ENCODE measurements at places on chromosomes 11 and 22.

- no peak for DNase-seq
These were observed 35.9 kb upstream of the NAV2 start for GRCh38 chr11:19676475-19677380.

GRCh38 chr11:58059007-58059350 lies 28.2 kb downstream of the OR6Q1 start:
- peak; percentile 64 for DNase-seq

DNA sequence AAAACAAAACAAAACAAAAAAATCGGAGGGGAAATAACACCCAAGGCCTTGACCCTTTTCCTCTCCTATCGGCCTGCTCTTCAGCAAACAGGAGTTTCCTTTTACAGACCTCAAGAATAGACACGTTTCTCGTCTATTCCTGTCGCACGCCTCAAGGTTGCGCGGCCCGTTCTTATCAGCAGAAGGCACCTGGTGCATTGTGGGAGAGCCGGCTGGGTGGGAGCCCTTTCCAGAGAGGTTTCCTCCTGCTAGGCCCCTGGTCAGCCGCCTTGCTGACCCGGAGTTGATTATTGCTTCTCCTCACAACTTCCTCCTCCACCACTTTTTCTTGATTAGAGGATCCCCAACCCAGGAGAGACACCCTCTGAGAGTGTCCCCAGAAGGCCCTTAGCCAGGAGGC lies 497.3 kb downstream of the MIAT start:
- DNase-seq: no peak

DNA sequence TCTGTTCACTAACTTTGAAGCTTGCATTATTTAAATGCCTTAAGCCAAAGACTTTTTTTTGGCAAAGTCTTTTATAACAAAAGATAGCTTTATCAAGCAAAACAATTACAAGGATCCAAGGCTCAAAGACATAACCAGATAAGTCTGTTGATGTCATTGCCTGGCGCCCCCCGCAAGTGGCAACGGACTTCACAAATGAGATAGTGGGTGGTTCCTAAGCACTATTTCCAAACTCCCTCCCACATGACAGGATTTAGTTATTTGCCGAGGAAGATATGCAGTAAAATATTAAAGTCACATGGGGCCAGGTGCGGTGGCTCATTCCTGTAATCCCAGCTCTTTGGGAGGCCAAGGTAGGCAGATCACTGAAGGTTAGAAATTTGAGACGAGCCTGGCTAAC lies 194.2 kb upstream of the DDI1 start:
- no peak for DNase-seq

- DNase-seq: no peak
These were observed 45.7 kb downstream of the PAMR1 start for GRCh38 chr11:35479731-35480130.

DNA sequence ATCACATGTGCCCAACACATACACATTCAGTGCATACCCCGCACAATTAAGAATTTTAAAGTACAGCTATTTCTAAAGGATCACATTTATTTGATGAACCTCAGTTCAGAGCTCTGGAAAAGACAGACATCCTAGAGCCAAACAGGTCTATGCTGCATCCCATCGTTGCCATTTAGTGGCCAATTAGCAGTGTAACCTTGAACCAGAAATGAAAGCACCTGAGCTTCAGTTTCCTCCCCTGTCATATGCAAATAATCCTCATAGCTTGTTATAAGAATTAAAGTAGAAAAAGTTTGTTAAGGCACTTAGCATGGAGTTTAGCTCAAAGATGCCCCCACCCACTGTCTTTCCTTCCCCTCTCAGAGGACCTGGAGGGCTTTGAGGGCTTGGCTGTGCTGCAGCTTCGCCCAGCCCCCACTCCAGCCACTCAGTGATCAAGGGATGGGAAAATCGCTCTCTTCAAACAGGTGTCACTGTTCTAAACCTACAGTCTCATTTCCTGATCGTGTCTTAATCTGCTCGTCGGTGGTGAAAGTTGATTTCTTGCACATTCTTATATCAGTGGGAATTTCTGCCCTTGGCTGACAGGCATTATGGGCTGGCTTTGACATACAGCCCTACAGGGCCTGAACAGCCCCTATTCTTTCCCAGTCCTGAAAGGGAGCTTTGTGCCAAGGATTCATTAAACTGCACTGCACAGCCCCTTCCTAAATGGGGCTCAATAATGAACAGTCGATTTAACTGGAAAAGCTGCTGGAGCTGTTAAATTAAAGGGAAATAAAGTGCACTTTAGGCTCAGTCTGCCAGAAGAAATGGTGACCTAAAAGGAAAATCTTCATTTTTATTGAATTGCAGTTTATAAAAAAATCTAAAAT lies 23.3 kb upstream of the FAM181B start:
- no peak for DNase-seq

- DNase-seq: peak; percentile 66
These were observed 2.4 kb upstream of the IFITM2 start for GRCh38 chr11:304915-305843.

GRCh38 chr11:129943036-129943435 lies 47.7 kb upstream of the NFRKB start:
- peak; percentile 34 for DNase-seq

DNA sequence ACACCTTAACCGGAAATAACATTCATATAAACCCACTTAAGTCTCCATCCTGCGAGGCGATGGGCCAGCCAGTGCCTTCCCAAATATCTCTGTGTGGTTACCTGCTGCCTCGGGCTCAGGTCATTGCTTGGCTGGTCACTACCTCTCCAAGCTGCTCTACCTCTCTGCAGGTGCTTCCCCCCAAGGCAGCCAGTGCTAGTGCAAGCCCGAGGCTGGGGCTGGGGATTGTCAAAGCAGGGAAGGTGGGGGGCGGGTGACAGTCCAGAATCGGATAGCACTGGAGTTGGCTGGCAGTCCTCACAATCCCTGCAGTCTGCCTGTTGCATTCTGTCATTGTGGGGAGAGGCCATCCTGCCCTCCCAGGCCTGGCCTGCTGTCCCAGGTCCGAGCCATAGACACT lies 11.1 kb downstream of the MCHR1 start:
- no peak for DNase-seq

- DNase-seq: no peak
These were observed 273.9 kb downstream of the NTM start for GRCh38 chr11:131644204-131644795.

DNA sequence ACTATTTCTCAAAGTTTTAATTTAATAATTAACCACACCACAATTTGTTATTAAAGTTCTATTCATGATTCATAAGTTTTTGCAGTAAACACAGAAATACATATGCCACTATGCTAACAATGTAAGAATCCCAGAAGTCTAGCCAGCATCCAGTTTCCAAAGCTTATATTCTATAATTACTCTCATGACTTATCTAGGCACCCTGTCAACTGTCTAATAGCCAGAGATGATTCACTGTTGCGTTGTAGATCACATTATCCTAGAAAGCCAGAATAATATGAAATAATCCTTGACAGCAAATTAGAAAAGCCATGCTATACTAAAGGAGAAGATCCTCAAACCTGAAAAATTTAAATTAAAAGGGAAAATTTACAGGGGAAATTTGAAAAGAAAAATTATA lies 141.0 kb downstream of the SOX6 start:
- DNase-seq: no peak

- DNase-seq: no peak
These were observed 18.0 kb downstream of the CNTF start for GRCh38 chr11:58640386-58641023.

DNA sequence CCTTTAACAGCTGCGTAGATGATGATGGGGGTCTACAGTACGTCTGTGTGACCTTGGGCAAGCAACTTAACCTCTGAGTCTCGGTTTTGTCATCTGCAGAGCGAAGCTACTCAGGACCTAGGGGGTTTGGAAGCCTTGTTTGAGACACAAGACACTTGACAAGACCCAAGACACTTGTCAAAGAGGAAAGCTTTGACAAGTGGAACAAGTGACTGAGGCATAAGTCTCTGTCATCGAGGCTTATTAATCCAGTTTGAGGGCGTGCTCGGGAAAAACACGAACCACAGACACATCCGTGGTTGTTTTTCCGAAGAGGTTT lies 732 bp upstream of the PC start:
- no peak for DNase-seq

- peak; percentile 83 for DNase-seq
These were observed 2216.6 kb upstream of the RAG2 start for GRCh38 chr11:38814670-38815069.

GRCh38 chr11:75450236-75450635 lies 17.2 kb upstream of the KLHL35 start:
- DNase-seq: peak; percentile 45

- peak; percentile 49 for DNase-seq
These were observed 34.2 kb upstream of the FSHB start for GRCh38 chr11:30196400-30197206.

DNA sequence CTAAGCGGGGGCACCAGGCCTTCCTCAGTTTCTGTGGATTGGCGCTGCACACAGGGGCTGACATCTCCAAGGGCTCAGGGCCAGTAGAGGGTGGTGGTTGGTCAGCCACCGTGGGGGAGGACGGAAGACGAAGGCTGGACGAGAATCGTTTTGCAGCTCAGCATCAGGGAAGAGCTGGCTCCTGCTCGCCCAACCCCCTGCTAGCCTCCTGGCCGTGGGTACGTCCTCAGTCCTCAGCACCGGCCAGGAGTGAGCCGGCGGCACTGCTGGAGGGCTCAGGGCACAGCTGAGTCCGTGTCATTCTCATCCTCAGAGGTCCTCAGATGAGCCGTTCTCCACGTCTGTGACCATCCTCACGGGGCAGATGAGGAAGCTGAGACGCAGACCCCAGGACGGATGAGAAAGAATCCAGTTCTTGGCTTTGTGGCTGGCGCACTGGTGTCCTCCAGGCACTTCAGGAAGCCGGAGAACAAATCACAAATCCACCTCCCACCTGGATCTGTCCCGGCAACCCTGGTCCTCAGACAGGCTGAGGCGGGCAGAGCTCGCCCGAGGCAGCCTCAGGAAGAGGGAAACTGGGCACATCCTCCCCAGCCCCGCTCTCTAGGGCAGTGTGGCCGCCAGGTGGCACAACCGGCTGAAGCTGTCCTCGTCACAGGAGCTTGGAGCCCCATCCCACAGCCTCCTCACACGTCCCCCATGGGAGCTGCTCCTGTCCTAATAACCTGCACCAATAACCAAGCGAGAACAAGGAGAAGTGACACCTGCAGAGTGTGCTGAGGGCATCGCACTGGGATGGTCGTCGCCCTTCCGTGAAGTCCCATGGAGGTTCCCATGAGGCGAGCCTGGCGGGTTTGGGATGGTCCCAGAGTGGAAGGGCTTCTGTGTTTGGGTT lies 393.7 kb downstream of the BRD1 start:
- peak; percentile 58 for DNase-seq

- no peak for DNase-seq
These were observed 27.9 kb downstream of the GLB1L2 start for GRCh38 chr11:134359646-134360045.

- no peak for DNase-seq
These were observed 37.5 kb downstream of the SLC1A2 start for GRCh38 chr11:35381709-35382322.

DNA sequence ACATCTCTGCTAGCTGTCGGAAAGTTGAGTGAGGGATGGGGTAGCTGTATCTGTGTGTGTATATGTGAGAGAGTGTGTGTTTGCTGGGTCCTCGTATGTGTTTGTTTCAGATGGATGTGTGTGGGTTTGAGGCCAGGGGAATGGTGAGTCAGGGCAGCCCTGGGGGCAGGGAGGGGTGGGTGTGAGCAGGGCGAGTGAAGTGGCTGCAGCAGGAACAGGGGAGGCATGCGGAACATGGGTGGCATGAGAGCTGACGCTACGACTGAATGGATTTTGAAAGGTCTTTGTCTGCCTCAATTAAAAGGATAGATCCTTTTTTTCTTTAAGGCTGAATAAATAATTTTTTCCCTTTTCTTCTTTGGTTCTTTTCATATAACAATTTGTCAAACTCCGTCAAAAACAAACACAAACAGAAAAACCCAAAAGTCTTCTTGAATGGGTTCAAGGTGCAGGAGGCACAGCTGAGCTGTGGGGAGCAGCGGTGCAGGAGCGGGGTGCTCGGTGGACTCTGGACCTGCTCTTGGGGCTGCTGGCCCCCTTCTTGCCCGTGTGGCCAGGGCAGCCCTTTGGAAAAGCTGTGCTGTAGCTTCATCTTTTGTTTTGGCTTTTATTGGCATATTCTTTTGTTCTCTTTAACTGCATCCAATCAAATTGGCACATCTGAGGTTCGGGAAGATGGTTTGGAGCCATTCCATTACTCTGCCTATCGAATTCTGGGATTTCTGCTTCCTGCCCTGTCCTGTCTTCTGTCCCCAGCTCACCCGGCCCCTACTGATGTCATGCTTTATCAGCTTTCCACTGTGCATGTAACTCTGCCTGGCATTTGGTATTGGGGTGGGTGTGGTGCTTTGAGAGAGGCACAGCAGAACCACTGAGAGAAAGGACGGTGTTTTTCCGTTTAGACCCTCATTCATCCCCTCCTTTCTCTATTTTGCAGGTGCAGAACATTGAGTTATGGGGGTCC lies 80.1 kb downstream of the ADAMTS15 start:
- DNase-seq: peak; percentile 73

DNA sequence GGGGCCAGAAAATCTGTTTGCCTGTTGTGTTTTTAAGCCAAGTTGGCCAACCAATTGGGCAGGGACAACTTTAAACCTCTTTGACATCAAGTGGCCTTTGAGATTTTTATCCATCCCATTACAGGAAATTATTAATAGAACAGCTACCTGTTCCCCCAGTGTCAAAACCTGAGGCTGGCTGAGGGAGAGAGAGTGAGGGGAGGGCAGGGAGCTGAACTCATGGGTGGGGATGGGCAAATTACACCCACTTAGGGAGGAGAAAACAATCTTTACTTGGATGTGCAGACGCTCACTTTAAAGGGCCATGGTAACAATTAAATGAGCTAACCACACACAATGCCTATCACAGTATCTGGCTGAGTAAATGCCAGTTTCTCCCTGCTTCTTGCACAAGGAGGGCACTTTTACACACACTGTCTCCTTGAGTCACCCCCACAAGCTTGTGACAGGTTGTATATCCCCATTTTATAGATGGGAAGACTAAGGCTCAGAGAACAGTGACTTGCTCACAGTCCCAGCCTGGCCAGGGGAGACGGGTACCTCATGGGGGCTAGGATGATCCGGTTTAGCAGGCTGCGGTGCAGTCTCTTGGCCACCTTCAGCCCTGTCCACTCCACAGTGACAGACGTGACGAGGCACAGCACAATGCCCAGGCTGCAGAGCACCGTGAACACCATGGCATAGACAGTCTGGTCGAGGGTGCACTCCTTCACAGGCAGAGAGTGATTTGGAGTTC lies 17.8 kb upstream of the KCNJ11 start:
- DNase-seq: no peak

- DNase-seq: no peak
These were observed 20.9 kb downstream of the RCOR2 start for GRCh38 chr11:63896071-63896470.

- no peak for DNase-seq
These were observed 883 bp upstream of the AIFM3 start for GRCh38 chr22:20965888-20966855.

Data from PC-3 (cell line).